ENCODE measurements at places on chromosomes 4 and X.

DNA sequence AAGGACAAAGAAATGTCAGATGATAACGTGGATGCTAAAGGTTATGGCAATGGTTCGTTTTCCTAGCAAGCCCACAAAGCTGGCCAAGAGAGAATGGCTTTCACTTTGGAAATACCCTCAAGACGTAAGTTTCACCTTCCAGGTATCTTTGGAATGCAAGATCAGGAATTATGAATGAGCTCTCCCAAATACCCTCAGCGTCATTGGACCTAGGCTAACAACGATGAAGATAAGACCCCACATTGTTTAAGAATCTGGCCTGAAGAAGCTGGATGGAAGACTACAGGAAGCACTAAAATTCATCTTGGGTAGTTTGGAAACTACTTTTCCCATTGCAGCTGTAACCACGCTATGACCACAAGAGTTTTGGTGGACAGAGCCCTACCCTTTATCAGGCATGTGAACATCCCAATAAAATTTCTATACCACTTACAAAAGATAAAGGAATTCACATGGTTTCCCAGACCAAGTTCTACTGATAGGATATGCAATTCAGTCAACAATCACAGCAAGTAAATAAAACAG is 111.9 kb downstream of the KDR start:
- no peak for DNase-seq

GRCh38 chr4:84381759-84382158 is 117.3 kb downstream of the NKX6-1 start:
- DNase-seq, result no peak

GRCh38 chr4:37825968-37826294 is 555 bp upstream of the PGM2 start:
- DNase-seq, result no peak

- no peak for DNase-seq
Observed at GRCh38 chr4:55440786-55441185, 45.0 kb downstream of the TMEM165 start.

- DNase-seq, result no peak
Observed at GRCh38 chrX:115939070-115939469, 231.5 kb upstream of the AGTR2 start.

DNA sequence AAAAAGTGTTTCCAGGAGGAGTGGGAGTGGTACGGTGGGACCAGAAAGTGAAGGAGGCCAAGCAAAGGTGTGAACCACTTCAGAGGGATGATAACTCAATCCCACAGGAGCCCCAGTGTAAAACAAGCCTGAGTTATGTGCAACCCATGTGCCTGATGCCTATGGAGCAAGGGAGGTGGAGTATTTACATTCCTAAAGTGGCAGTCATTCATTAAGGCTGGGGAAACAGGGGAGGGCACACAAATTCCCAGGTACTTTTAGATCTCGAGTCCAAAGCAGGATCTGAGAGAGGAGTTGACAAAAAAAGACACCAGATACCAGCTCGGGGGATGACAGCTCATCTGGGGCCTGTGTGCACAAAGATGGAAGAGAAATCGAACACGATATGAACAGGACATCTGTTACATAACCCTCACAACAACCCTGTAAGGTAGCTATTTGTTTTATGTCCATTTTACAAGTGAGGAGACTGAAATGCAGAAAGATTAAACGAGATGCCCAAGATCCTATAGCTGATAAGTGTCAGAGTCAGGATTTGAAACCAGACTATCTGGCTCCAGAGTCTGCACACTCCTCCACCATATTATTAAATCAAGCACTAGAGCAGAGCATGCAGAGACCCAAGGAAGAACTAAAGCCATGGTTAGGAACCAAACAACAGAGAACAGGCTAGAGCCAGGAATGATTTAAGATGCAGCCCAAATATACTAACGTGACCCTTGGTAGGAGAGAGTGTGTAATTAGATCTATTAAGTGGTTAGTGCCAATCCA is 91.9 kb upstream of the MAPK10 start:
- no peak for DNase-seq

GRCh38 chr4:138540056-138540800 is 298.1 kb upstream of the SLC7A11 start:
- no peak for DNase-seq

DNA sequence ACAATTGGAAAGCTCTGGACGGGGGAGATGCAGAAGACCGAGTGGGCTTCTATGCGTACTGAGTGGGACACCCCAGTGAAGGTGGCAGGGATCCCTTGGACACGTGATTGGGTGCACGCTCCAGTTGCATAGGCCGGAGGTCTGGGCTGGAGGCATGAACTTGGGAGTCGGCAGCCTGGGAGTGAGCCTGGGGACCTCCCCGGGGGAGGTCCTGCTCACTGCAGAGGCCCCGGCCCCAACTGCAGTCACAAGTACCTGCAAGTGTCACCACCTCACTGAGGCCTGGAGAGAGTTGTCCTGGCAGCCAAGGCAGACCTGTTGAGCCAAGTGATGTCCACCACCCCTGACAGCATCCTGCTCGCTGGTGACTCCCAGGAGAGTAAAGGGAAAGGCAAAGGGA is 49.3 kb upstream of the HMX1 start:
- DNase-seq, result no peak

- no peak for DNase-seq
Observed at GRCh38 chr4:38567457-38567856, 96.5 kb upstream of the KLF3 start.

DNA sequence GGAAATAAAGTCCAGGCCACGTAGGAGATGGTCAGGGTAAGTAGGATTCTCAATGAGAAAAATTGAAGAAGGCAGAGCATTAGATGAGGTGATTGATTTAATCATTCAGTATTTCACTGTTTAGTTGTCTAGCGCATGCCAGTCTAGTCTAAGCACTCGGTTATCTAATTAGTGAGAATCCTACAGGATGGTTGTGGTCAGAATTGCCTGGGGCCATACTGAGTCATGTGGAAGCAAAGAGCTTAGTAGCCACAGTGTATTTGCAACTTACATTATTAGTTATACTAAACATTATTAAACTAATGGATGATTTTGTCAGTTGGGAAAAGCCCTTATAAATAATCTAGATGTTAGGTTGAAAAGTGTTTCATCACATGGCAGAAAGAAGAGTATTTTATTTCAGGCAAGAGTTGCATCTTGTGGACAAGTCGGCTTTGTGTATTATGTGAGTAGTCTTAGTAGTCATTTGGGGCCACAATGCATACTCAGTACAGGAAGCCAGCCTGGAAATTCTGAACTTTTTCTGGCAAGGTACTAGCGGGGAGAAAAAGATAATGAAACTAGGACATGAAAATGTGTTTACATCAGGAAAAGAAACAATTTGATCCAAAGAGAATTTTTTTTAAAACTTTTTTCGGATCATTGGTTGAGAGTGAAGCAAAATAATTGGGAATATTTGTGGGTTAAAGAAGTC is 31.9 kb downstream of the CPEB2 start:
- DNase-seq, result no peak

DNA sequence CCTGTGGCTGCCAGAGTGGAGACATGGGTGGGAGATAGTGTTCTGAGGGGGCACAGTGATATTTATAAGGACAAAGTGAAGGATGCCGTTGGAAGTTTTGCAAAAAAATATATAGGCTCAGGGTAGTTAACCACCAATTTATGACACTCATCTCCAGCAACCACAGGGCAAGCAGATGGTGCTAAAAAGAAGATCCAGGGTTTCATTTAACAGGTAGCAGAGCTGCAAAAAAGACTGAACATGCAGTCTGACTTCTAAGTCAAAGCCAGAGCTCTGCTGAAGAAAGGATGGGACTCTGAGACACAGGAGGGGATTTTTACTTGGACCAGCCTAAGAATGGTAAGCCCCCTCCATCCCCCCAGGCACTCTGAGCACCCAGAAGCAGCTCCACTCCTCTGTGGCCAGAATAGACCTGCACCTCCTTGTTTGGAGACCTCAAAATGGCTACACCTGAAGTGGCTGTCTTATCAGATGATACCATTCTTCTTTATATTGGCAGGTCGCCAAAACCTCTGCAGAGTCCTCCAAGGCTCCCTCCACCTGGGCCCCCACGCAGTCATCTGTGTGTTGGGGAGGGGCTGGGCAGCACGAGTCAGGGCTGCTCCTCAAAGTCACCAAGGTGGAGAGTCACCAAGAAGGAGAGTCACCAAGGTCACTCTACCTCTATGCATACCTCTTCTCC is 161.4 kb upstream of the FAM9B start:
- DNase-seq, result no peak

- no peak for DNase-seq
Observed at GRCh38 chr4:52164116-52164515, 113.0 kb downstream of the SPATA18 start.

- no peak for DNase-seq
Observed at GRCh38 chr4:146545102-146545501, 23.4 kb upstream of the SLC10A7 start.

DNA sequence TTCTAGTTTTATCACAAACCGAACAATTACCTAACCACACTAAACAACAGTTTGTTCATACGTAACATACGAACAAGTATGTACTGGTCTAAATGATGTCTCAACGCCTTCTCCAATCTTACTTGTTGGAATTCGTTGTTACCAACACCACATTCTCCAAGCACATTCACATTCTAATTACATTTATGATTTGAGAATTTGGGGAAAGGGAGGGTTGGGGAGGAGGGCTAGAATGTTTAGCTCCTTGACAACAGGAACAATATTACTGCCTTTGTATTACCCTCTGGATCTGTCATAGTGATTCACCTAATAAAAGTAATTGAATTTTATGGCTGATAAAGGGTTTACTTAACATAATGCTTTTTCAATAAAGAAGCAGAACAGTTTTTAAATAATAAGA is 24.4 kb downstream of the LCORL start:
- no peak for DNase-seq

DNA sequence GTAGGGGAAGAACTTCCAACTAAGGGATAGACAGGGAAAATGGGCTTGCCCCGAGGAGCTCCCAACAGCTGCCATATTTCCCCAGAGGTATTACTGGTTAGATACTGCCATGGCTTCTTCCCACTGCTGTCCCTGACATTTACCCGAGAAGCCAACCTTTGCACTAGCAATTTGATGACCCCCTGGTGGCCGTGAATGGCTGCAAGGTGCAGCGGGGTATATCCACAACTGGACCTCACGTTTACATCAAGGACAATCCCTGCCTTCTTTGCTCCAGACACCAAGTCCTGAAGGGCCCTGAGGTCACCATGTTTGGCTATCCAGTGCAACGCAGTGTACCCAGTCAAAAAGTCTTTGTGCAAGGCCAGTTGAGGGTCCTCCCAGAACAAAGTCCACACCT is 2.3 kb downstream of the SOWAHB start:
- no peak for DNase-seq

- no peak for DNase-seq
Observed at GRCh38 chr4:7659429-7660175, 224.9 kb upstream of the PSAPL1 start.

Data from DMS153 (cell line).